Activated naive CD4-positive, alpha-beta T cell treated with anti-CD3 and anti-CD28 coated beads, Interleukin-2, amount 50 U/mL, for 16 hours (primary cell): ENCODE measurements at places on chromosomes 16 and 17.
A peak's percentile ranks its signal among the peaks of the same experiment; 100 is the strongest.

GRCh38 chr17:21287703-21288449, 3.4 kb downstream of the MAP2K3 start:
- DNase-seq, result peak; percentile 96

DNA sequence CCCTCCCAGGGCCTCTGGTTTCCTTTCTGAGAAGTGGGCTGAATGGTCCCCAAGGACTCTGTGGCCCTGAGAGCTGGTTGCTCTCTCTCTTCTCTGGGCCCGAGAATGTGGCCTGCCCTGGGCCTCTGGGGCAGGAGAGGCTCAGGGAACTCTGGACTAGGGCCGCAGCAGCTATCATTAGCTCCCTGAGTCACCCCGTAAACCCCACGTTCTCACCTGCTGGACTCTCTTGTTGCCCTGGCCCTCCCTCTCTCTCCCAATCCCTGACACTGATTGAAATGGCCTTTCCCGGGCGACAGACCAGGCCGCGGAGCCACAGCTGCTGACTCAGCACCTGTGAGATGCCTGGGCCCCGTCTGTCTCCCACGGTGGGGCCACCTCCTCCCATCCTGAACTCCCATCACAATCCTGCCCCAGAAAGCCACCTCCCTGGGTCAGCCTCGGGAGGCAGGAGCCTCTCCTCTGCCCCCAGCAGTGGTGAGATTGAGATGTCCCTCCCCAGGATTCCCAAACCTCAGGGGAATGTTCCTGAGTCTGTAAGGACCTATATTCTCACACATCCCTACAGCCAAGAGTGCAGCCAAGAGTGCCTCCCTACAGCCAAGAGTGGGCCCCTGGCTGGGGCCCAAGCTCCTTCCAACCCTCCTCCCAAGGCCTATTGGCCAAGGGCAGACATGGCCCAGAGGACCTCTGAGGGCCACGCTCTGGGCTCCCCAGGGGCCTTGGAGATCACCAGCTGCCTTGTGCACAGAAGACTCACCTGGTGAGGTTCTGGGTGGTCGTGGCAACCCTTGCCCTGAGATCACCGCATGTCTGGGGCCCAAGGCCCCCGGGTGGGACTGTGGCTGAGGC, 470 bp downstream of the TRPV3 start:
- DNase-seq, result no peak

DNA sequence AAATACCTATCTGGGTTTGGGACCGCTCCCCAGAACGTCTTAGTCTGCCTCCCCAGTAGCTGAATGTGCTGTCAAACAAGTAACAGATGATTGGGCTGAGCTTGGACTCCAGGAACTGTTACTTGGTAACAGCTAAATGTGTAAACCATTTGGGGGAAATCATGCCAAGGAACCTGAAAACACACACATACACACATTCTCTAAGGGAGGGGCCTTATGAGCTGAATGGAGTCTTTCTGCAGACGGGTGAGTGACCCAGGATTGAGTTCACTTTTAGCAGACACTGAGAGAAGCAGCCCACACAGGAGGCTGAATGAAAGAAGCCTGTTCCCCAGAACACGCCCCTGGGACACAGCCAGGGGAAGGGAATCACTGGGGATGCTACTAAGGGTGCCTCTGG, 1.6 kb downstream of the ACLY start:
- no peak for DNase-seq

DNA sequence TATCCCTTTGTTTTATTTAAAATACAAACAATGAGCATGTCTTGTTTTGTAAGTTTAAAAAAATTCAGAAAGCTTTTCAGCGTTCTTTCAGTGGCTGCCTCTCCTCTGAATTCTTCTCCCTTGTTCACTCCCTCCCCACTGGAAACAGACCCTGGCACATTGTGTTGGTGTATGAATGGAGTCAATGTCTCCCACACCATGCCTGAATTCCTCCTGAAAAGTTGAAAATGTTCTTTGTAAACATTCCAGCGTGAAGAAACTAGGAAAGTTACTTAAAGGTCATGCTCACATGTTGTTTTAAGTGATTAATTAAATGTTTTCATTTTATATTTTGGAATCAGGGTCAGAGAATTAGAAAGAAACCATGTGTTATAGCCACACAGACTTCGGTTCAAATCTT, 136.9 kb upstream of the DYNLRB2 start:
- DNase-seq, result no peak

GRCh38 chr16:3659251-3659650, 4.8 kb downstream of the DNASE1 start:
- no peak for DNase-seq

DNA sequence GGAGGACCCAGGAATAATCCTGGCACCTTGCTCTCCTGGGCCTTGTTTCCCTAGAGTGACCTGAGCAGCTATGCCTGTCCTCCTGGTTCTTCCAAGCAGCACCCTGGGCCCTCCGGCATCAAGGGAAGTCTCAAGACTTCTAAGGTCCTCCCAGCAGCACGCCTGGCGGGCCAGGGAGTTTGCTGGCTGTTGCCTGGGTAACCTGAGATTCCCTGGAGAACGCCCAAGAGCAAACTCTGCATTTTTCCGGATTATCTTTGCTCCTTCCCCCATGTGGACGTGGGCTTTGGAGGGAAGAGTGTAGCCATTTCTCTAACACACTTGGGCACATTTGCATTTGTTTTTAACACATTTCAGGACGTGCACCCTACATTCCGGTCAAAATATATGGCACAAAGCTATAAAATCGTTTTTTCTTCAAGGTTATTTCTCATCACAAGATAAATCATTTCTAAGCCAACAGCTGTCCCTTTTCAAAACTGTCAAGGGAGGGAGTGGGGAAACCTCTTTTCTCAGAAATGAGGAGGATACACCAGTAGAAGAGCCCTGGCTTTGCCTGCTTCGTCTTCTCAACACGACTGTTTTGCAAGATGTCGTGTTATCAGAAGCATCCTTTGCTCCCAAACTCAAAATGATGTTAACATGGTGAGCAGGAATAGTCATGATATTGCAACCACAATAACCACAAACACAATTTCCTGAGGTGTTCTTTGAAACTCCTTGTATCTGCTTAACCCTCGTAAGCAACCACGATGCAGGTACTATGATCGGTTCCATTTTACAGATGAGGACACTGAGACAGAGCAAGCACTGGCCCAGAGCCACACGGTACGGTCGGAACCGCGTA, 116.5 kb downstream of the ADCY9 start:
- DNase-seq, result no peak

DNA sequence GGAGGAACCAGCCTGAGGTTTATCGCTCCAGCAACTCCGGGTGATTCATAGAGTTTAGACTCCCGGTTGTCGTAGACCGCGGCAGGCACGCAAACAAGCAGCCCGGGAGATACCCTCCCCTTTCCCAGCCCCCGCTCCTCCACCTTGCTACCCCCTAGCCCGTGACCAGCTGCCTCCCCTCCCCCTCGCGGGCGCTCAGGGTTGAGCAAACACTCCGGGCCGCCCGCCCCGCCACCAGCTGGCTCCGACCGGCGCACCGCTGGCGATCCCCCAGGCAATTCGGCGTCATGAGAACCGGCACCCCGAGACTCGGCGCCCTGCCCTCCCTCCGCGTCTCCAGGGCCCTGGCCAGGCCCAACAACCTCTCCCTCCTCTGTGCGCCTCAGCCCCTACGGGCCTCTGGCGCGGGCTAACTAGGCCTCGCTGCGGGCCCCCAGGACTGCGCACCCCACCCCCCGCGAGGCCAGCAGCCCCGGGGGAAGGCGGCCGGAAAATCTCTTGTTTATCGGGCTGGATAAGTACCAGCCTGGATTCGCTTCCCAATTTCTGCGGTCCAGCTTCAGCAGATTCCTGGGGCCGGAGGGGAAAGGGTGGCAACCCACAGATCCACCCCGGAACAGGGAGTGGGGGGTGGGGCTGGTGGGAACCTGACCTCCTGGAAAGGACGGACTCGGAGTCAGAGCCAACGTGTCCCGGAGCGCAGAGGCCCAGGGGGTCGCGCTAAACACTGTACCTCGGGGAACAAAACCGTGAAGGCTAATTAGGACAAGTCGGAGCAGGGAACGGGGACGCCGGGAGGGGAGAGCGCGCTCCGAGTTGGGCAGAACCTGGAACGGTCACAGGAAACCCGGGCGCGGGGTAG, 951 bp upstream of the GPRC5C start:
- no peak for DNase-seq

DNA sequence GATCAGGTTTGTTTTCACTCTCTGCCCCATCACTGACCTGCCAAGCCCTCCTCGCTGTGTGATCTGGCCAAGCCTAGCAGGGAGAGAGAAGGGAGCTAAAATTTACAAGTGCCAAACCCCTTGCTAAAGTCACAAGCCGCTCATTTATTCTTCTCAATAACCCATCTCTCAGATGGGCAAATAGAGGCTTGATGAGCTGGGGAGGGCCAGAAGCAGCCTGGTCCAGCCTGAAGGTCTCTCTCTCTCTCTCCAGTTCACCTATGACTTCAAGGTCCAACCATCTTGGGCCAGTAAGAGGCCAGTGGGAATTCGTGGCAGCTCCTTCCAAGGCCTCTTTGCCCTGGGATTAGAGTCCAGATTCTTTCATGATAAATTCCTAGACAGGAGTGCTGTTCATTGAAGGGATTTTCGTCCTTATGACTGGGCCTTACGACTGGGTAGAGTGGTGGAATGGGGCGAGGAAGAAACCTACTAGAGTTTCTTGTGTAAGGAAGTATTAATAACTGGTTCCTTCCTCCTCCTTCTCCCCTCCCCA, 3.4 kb downstream of the CA7 start:
- no peak for DNase-seq

GRCh38 chr17:39937447-39937846, 9.9 kb downstream of the LRRC3C start:
- DNase-seq, result no peak

- DNase-seq, result no peak
These were observed 596.3 kb upstream of the CA10 start for GRCh38 chr17:52754838-52755237.

DNA sequence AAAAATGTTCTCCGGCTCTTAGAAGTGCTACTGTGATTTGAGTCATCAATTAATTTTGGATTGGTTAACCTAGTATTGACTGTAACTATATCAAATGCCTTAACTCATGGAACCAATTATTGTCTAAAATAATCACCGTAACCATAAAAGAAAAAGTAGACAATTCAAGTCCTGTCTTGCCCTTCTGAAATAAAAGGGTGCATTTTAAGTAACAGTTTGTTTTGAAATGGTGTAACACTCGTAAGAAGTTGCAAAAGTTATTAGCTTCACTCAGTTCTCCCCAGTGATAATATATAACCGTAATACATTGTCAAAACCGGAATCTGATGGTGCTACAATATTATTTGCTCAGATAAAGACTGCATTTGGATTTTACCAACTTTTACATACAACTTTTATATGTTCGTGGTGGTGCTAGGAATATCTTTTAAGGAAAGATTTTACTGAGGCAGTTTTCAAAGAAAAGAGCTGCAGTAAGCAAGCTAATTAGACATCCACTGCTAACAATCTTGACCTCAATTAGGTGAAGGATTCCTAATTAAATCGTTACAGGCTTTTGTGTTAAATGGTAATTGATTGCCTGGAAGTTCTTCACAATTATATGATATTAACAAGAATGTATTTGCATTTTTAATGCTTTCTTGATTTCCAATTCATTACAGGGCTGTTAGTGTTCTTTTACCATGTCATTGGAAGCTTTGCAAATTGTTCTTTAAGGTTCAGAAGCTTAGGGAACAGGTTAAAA, 413.1 kb upstream of the MON1B start:
- DNase-seq, result no peak

DNA sequence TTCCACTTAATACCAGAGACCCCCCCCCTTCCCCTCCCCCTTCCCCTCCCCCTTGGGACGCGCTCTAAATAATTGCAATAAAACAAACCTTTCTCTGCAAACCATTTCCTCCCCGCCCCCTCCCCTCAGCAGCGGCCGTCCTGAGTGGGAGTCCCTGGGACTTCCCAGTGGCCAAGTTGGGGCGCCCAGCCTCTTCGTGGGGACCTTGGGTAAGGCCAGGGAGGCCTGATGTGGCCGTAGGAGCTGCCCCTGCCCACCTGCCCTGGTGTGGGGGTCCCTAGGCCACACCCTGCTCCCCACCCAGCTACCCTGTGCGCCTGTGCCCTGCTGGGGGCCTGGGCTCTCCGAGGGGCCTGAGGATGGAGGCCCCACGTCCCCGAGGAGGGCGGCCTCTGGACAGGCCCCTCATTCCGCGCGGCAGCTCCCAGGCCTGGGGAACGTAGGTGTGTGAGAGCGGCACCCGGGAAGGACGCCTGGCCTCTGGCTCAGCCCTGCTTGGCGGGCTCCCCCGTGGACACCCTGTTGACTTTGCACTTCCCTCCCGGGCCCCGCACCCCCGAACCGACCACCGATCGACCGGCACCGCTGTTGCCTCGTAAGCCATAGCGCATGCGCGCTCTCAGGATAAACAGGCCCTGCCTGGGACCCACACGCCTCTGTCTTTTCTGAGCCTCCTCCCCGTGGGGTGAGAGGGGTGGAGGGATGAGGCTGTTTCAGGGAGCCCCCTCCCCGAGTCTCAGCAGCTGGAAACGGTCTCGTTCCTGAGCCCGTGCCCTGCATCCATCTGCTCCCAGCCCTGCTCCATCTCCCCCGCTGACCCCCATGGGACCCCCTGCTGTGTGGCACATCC, 9.0 kb downstream of the NTHL1 start:
- no peak for DNase-seq

GRCh38 chr16:81101702-81102101, 5.5 kb upstream of the GCSH start:
- DNase-seq, result no peak

GRCh38 chr16:83552228-83552627, 255.6 kb upstream of the HSBP1 start:
- no peak for DNase-seq

DNA sequence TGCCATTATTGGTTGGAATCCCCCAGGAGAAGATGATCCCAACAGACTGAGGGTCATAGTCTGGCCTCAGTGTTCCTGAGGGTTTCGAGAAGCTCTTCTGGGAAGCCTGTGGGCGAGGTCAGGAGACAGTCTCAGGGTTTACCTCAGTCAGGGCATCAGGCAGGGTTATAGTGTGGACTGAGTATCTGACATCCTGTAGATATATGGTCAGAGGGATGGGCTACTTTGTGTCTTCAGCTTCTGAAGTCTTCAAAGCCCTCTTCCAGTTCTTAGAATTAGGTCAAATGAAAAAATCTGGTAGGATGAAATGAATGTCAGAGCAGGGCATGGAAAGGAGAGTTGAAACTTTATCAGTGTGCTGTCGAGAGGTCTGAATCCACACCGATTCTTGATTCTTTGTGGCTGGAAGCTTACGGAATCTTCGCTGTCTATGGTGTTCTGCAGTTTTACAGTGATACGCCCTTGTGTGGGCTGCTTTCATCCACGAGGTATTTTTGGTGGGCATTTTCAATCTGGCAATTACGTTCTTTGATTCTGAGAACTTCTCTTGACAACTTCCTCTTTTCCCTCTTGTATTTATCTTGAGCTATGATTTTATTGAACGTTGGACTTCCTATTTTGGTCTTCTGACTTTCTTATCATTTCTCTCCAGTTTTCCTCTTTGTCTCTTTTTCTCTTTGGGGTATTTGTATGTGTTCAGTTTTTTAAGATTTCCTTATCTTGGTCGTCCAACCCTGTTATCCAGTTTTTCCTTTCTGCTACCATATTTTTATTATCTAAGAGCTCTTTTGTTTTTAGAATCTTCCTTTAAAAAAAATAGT, 30.4 kb downstream of the BPTF start:
- DNase-seq, result no peak

GRCh38 chr17:68197997-68198930, 49.6 kb upstream of the AMZ2 start:
- peak; percentile 37 for DNase-seq

- no peak for DNase-seq
These were observed 127.9 kb upstream of the CDH11 start for GRCh38 chr16:65249768-65250167.

- DNase-seq, result peak; percentile 31
These were observed 3.9 kb upstream of the HEXIM1 start for GRCh38 chr17:45144199-45145034.

GRCh38 chr17:79136596-79136995, 62.0 kb downstream of the ENGASE start:
- no peak for DNase-seq
